Activated CD4-positive, alpha-beta T cell treated with anti-CD3 and anti-CD28 coated beads, Interleukin-2, amount 10 ng/mL, durations not matched to agents 24 days and 14 days (primary cell): ENCODE measurements at places on chromosomes 2 and 18.
A peak's percentile ranks its signal among the peaks of the same experiment; 100 is the strongest.

DNA sequence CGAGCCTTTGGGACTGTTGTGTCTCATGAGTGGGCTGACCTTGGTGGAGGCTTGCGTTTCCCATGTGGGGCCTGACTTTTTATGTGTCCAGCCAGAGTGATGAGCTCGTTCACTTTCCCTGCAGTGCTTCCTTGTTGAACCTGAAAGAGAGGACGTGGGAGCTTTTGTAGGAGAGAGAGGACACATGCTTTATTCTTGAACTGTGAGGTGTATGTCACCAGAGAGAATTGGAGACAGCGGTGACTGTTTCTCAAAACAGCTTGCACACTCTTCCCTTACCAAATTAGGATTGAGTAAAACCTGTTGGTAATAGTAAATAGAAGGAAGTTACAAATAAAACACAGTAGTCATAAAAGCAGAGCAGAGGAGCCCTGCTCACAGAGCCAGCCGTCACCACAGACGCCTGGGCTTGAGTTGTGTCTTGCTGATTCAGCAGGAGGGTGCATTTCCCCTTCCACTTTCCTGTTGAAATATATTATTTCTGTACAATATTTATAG lies 60.7 kb downstream of the INPP4A start:
- peaks cover 77% of the 10 kb centered on the region for H3K4me1 ChIP-seq
- peak; percentile 71 for DNase-seq
- H3K27ac ChIP-seq, result peak overlapping the region; percentile 4

DNA sequence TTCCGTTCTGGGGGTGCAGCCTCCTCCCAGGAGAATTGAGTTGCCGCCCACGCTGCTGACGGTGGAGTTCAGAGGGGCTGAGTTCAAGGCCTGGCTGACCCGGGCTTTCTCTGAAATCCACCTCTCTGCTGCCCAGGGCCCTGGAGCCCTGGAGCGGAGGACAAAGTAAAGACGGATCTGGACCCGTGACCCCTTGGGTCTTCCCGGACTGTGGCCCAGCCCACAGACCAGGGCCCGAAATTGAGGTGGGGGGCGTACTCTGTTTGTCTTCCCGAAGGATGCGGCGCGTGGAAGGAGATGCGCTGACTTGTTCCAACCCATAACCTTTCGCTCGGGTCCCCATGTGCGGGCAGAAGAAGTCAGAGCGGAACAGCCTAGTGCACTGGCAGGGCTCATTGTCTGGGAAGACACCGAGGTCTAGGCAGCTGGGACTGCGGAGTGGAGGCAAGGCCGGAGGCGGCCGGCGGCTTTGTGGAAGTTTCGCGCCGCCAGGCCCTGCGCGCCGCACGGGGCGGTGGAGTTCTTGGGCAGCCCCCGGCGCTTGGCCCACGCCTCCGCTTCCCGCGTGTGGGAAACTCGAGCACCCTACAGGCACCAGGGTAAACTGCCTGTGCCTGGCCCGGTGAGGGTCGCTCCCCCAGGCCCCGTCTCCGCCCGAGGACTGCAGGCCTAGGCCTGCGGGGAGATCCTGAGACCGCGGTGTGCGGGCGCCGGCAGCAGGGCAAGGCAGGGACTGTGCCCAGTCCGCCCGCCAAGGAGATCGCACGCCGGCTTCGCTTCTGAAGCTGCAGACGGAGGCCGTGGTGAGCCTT lies 9.8 kb downstream of the POU3F3 start:
- DNase-seq, result no peak
- H3K27ac ChIP-seq, result no peak overlapping the region
- peaks cover 2% of the 10 kb centered on the region for H3K4me1 ChIP-seq
- H3K4me3 ChIP-seq, result no peak overlapping the region
- peaks cover 87% of the 10 kb centered on the region for H3K27me3 ChIP-seq

- no peak for DNase-seq
- no peaks in the 10 kb centered on the region for H3K36me3 ChIP-seq
- no peak overlapping the region for H3K4me3 ChIP-seq
- H3K4me1 ChIP-seq, result no peaks in the 10 kb centered on the region
- H3K27ac ChIP-seq, result no peak overlapping the region
Measured at GRCh38 chr2:236321415-236321814, 57.2 kb upstream of the ASB18 start.

DNA sequence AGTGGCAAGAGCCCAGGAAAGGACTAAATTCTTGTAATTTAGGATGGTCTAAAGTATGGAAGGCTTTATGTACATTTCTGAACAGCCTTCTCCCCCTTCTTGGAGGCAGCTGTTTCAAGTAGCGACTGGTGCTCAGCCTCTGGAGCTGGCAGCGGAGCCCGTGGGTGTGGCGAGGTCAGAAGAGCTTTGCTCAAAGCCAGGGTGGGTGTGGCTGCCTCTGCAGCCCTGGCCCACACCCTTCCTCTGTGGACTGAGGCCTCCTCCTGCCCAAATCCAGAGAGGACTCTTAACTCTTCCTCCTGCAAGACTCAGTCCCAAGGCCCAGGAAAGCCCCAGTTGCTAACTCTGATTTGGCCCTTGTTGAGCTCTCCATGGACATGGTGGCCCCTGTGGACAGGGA lies 202.1 kb upstream of the REV1 start:
- no peak overlapping the region for H3K27ac ChIP-seq
- H3K27me3 ChIP-seq, result no peaks in the 10 kb centered on the region
- DNase-seq, result no peak
- H3K4me1 ChIP-seq, result no peaks in the 10 kb centered on the region
- H3K36me3 ChIP-seq, result no peaks in the 10 kb centered on the region

DNA sequence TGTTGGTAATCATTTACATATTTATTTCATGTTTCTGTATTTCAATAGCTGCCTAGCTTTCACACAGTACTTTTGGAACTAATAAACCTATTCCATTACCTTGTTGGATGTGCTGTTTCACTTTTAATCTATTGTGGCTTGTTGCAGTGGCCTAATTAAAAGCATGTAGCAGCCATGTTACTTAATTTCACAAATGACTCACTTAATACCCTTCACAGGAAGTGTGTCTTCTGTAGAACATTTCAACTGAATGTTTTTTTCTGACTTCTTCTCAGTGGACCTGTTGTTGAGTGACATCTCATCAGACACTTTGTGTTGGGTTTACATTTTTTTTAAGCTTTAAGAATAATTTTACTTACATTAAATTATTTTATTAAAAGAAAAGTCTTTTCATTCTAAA lies 260.5 kb upstream of the THUMPD2 start:
- no peaks in the 10 kb centered on the region for H3K27me3 ChIP-seq
- H3K4me1 ChIP-seq, result peaks cover 9% of the 10 kb centered on the region
- H3K36me3 ChIP-seq, result no peaks in the 10 kb centered on the region
- H3K4me3 ChIP-seq, result no peak overlapping the region
- DNase-seq, result no peak

- H3K4me1 ChIP-seq, result peaks cover 4% of the 10 kb centered on the region
- no peak for DNase-seq
- H3K27ac ChIP-seq, result no peak overlapping the region
- H3K36me3 ChIP-seq, result no peaks in the 10 kb centered on the region
- H3K4me3 ChIP-seq, result no peak overlapping the region
- H3K27me3 ChIP-seq, result peaks cover 27% of the 10 kb centered on the region
Measured at GRCh38 chr18:80196528-80197320, 50.6 kb downstream of the PARD6G start.

DNA sequence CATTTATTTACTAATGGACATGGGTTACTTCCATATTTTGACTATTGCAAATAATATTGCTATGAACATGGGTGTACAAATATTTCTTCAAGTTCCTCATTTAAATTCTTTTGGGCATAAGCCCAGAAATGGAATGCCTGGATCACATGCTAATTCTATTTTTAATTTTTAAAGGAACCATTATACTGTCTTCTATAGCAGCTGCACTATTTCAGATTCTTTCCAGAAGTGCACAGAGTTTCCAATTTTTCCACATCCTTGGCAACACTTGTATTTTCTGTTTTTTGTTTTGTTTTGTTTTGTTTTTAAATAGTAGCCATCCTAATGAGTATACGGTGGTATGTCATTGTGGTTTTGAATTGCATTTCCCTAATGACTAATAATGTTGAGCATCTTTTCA lies 8.5 kb upstream of the RALBP1 start:
- no peak overlapping the region for H3K4me3 ChIP-seq
- peaks cover 11% of the 10 kb centered on the region for H3K27me3 ChIP-seq
- H3K4me1 ChIP-seq, result peaks cover 4% of the 10 kb centered on the region
- no peak overlapping the region for H3K27ac ChIP-seq
- DNase-seq, result no peak

- H3K4me1 ChIP-seq, result peaks cover 10% of the 10 kb centered on the region
- H3K36me3 ChIP-seq, result peaks cover 23% of the 10 kb centered on the region
- no peak overlapping the region for H3K4me3 ChIP-seq
- H3K27ac ChIP-seq, result no peak overlapping the region
Measured at GRCh38 chr2:42246562-42246961, 77.4 kb downstream of the EML4 start.

DNA sequence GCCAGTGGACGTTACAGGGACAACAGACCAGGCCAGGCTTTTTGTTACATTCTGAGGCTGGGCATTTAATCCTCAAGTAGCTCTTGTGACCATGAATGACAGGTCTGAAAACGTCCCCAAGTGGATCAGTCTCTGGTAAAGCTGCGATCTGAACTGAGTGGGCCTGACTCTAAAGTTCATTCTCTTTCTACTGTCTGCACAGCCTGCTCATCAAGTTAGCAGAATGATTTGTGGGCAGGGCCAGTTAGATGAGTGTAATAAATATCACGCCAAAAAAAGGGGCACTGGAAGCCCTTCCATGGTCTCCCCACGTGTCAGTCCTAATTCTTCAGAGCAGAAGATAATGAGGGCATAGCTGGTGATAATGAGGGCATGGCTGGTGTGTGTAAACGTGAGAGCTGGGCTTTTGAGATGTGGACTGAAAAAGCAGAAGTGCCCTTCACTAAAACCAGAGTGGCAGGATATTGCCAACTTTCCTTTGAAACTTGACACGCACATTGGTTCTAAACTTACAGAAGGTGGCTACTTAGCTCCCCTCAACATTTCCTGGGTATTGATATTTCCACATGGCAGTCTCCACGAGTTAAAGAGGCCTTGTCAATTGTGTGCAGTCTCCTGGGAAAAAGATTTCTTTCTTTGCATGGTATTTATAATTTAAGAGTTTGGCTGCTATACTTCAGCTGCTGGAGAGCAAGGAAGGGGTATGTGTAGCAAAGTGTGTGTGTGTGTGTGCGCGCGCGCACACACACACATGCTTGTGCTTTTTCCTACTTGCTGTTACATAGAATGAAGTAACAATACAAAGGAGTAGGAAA lies 72.7 kb upstream of the LYPD6B start:
- peaks cover under 1% of the 10 kb centered on the region for H3K4me1 ChIP-seq
- H3K27me3 ChIP-seq, result no peaks in the 10 kb centered on the region
- no peak for DNase-seq
- H3K4me3 ChIP-seq, result no peak overlapping the region
- H3K27ac ChIP-seq, result no peak overlapping the region
- peaks cover 4% of the 10 kb centered on the region for H3K36me3 ChIP-seq

DNA sequence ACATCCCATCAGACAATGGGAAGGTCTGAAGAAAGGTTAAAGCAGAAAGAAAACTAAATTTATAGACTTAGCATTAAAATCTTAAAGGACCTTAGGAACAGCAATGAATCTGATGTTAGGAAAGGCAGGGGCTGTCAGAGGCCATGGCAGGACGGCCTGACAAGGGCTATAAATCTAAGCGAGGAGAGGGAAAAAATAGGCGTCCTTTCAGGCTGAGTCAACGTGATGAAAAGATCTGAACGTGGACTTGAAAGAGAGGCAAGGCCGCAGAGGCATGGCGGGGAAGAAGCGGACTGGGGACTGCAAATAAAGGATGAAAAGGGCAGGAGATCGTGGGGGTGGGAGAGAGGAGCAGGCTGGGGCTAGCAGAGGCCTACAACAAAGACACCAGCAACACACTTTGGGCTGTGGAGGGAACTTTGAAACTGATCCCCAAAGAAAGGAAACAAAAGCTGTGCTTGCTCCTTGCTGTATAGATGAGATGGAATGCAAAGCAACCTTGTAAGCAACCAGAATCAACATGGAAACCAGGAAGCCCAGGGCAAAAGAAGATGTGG lies 145.6 kb downstream of the NRP2 start:
- H3K27ac ChIP-seq, result no peak overlapping the region
- no peaks in the 10 kb centered on the region for H3K36me3 ChIP-seq
- H3K4me3 ChIP-seq, result no peak overlapping the region
- H3K27me3 ChIP-seq, result peaks cover 3% of the 10 kb centered on the region
- H3K4me1 ChIP-seq, result no peaks in the 10 kb centered on the region

GRCh38 chr2:30201990-30202389 lies 29.3 kb upstream of the LBH start:
- no peak for DNase-seq
- no peak overlapping the region for H3K27ac ChIP-seq
- H3K4me3 ChIP-seq, result no peak overlapping the region
- no peaks in the 10 kb centered on the region for H3K4me1 ChIP-seq
- peaks cover 7% of the 10 kb centered on the region for H3K27me3 ChIP-seq

GRCh38 chr2:26235089-26235488 lies 9.3 kb downstream of the HADHA start:
- no peak overlapping the region for H3K4me3 ChIP-seq
- H3K27me3 ChIP-seq, result no peaks in the 10 kb centered on the region
- no peak overlapping the region for H3K27ac ChIP-seq
- peaks cover 4% of the 10 kb centered on the region for H3K4me1 ChIP-seq
- peaks cover 39% of the 10 kb centered on the region for H3K36me3 ChIP-seq

DNA sequence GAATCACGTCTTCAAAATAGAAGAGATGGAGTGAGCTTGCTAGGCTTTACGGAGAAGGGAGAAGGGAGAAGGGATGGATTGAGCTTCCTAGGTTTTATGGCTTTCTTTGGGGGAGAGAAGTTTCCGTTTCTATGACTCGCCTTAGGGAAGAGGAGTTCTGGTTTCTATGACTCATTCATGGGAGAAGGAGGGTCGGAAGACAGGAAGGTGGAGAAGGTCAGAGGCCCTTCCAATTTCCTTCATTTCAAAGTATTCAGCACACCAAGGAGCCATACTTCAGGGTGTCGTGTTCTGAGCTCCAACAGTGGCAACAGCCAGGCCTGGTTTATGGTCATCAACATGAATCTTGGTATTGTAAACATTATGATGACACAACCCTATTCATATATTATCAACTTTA lies 284.7 kb upstream of the VWC2L start:
- no peak for DNase-seq
- H3K27ac ChIP-seq, result no peak overlapping the region
- no peak overlapping the region for H3K4me3 ChIP-seq
- H3K27me3 ChIP-seq, result no peaks in the 10 kb centered on the region

GRCh38 chr18:55096263-55096951 lies 137.1 kb upstream of the CCDC68 start:
- no peak overlapping the region for H3K27ac ChIP-seq
- H3K36me3 ChIP-seq, result no peaks in the 10 kb centered on the region
- no peaks in the 10 kb centered on the region for H3K4me1 ChIP-seq
- H3K27me3 ChIP-seq, result no peaks in the 10 kb centered on the region
- no peak for DNase-seq

GRCh38 chr2:80568011-80568410 lies 263.5 kb upstream of the LRRTM1 start:
- no peak overlapping the region for H3K4me3 ChIP-seq
- no peak for DNase-seq
- no peaks in the 10 kb centered on the region for H3K36me3 ChIP-seq
- H3K27ac ChIP-seq, result no peak overlapping the region

DNA sequence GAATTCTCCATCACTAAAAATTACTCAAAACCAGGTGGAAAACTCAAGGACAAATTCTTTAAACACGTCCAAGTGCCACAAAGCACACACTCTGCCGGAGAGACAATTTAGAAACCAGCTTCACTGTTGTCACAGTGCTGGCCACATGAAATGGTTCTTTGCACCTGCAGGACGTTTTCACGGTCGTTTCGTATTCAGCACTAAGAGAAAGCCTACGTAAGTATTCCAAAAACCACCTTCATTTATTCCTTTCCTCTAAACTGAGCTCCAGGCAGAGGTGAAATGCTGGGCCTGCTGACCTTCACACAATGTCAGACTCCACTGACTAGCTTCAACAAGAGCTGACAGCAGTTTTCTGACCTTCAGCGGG lies 680 bp downstream of the ATP5F1A start:
- peak overlapping the region; percentile 98 for H3K4me3 ChIP-seq
- peak overlapping the region; percentile 99 for H3K27ac ChIP-seq
- peaks cover 31% of the 10 kb centered on the region for H3K36me3 ChIP-seq
- H3K27me3 ChIP-seq, result no peaks in the 10 kb centered on the region
